Activated CD4-positive, CD25-positive, alpha-beta regulatory T cell treated with anti-CD3 and anti-CD28 coated beads, Interleukin-2, amount 50 U/mL, for 16 hours (primary cell): ENCODE measurements at places on chromosomes 12 and 14.

- no peak for DNase-seq
Observed at GRCh38 chr12:57131896-57132744, 3.8 kb downstream of the LRP1 start.

- no peak for DNase-seq
Observed at GRCh38 chr14:70882776-70883492, 24.3 kb upstream of the PCNX1 start.

- DNase-seq = no peak
Observed at GRCh38 chr12:121748571-121749265, 36.2 kb downstream of the TMEM120B start.

DNA sequence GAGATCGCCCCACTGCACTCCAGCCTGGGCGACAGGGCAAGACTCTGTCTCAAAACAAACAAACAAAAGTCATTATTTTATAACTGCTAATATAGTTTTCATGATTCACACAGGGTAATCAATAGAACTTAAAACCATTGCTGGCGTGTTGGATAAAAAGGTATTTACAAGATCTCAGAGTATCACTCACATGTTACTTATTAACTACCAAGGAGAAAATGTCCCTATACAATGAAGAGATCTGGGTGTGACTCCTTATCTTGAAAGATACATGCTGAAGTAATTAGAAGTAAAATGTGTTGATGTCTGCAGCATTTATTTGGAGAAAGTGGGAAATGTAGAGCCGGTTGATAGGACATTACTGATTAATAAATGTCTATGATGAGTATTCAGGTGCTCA is 57.3 kb upstream of the PIK3C2G start:
- no peak for DNase-seq

DNA sequence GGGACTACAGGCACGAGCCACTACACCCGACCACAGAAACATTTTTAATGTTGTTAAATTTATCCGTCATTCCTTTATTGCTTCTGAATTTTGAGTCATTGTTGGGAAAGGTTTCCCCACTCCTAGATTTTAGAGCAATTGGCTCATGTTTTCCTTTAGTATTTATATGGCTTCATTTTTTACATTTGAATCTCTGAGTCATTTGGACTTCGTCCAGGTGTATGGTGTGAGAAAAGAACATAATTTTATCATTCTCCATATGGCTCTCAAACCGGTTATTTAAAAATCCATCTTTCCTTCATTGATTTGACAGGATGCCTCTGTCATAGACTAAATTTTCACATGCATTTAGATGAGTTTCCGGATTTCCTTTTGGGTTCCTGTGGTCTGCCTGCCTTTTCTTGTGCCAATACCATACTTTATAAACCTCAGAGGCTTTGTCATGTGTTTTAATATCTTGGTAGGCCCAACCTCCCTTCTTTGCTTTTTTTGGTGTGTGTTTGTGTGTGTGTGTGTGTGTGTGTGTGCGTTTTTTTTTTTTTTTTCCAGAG is 30.9 kb downstream of the LRTM2 start:
- DNase-seq = no peak

GRCh38 chr14:76779221-76780057 is 18.2 kb downstream of the VASH1 start:
- DNase-seq = no peak

DNA sequence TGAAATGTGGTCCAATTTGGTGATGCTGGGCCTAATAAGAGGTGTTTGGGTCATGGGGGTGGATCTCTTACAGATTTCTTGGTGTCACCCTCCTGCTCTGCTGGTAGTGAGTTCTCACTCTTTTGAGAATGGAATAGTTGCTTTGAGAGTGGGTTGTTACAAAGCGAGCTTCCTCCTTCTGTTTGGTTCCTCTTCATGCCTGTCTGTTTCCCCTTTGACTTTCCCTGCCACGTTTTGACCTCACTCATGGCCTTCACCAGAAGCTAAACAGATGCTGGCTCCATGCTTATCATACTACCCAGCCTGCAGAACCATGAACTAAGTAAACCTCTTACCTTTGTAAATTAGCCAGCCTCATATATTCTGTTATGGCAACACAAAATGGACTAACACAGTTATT is 57.7 kb upstream of the LDHB start:
- DNase-seq = no peak
